ENCODE measurements at places on chromosomes 5 and 9. TPM values are rescaled to one million over a fixed set of nuclear protein-coding genes. Genes with fewer than 3 reads are reported as not detected.

GRCh38 chr5:179959641-179960040 is 51.9 kb upstream of the TBC1D9B start:
- no peak for DNase-seq

GRCh38 chr5:138471052-138471361 is 5.7 kb downstream of the EGR1 start:
- no peak for DNase-seq

- no peak for DNase-seq
Observed at GRCh38 chr5:133865113-133865512, 103.3 kb downstream of the C5orf15 start.

DNA sequence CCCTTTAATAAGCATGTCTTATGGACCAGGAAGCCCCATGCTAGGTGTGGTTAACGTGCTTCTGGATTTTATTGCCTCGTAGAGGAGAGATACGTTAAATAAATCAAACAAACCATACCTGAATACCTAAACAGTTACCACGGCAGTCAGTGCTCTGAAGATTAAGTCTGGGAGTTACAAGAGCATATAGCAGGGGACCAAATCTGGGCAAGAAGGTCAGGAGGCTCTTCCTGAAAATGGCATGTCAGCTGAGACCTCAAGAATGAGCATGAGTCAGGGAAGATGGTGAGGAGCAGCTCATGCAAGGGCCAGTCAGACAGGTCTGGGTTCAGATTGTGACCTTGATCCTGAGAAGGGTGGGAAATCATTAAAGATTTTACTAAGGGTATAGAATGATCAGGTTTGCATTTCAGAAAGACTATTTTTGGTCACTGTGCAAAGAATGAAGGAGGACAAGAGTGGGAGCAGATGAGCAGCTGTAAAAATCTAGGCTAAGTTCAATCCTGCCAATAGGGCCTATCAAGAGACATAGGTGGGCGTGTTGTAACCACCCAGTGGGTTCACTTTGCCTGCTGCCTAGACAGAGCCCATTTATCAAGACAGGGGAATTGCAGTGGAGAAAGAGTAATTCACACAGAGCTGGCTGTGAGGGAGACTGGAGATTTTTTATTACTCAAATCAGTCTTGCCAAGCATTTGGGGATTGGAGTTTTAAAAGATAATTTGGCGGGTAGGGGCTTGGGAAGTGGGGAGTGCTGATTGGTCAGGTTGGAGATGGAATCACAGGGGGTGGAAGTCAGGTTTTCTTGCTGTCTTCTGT is 4.8 kb upstream of the ZNF366 start:
- no peak for DNase-seq

DNA sequence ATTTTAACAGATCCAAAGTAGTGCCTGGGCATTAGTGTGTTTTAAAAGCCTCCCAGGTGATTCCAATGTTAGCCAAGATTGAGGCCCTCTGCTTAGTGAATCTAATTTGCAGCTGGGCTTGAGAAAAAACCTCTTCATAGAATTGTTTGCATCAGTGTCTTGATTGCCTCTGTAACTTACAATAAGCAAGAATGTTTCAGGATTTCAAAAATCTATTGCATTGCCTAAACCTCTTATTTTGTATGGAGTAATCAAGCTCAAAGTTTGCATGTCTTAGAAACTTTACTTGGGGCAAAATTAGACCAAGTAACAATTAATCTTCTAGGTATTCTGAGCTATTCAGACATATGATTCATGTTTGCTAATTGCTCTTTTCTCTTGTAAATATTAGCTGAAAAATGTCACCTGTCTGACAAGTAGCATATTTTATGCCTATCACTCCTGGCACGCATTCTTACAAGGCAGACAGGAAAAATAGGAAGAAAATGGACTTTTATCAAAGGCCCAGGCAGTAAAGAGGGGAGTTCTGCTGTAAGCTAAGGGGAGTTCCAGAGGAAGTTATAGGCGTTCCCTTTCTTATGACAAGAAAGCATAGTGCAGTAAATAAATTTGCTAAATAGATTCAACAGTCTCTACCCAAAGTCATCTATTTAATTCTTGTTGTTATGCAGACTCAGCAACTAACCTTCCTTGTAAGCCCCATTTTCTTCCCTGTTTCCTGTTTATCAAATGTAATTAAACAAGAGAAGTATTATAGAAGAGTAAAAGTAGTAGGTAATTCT is 21.0 kb downstream of the PDCD1LG2 start:
- no peak for DNase-seq

DNA sequence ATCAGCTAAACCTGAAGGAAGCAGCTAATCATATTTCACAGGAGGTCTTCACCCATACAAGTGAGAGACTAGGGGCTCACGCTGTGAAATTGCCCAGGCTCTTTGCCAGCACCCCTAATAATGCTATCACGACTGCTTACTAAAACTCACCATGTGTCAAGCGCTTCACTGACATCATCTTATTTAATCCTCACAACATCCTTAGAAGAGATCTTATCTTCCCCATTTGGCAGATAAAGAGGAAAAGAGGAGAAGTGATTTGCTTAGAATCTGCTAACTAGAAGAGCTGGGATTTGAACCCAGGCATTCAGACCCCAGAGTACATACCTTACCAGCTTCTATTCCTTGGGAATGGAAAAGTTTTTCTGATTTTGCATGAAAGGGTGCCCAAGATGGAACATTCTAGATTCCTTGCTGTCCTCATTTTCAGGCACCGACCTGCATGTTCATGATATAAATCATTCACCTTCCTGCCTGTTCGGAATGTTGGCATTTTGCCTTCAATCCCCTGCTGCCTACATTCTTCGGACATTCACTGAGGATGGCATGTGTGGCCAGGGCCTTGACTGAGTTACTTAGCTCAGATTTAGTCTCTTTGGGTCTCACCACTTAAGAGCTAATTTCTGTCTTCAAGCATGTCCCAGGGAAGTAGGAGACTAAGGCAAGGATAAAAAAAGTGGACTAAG is 88.1 kb downstream of the SH3TC2 start:
- no peak for DNase-seq

DNA sequence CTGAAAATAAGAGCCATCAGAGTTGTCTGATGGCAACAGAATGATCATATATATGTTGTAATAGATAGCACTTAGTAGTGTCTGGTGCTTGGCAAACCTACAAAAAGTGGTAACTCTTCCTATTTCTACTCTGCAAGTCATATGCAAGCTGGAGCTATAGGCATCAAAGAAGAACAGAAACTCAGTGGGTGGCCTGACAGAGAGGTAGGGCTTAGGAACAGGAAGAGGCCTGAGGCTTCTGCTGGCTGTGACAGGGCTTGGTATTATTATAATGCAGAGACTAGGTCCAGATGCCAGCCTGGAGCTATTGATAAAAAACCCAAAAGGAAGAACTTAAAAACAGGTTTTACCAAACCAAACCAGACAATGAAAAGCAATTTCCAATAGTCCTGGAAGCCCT is 4.4 kb upstream of the DIAPH1 start:
- no peak for DNase-seq

DNA sequence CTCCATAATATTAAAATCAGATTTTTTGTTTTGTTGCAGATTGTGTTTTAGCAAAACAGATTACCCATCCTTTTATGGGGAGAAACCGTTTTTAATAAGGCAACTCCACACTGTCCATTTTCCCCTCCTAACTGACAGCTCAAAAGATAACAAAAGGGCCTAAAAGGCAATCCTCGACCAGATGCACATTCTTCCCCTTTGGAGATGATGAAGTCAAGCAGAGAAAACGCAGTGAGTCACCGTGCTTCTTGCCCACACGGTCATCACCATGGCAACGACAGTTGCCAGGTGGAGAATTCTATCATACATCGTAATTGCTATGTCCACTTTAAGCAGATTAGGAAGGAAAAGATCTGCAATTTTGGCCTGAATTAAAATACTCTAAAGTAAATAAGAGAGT is 96.4 kb downstream of the DIRAS2 start:
- peak; percentile 53 for DNase-seq

GRCh38 chr5:111075520-111075919 is 4.0 kb downstream of the TSLP start:
- DNase-seq = no peak

Gene KIF4B
- total RNA-seq = not detected

Gene SMIM32
- 5.1 TPM for total RNA-seq

Gene TMEM171
- 15.4 TPM for total RNA-seq

All from kidney (tissue), 22 donors.